Right renal cortex interstitium (tissue), 3 donors: ENCODE measurements at places on chromosomes 7 and 10. TPM values are rescaled to one million over a fixed set of nuclear protein-coding genes. Genes with fewer than 3 reads are reported as not detected.

The TMEM176A gene
- 80.7 TPM for polyA plus RNA-seq

The CRHR2 gene
- not detected for polyA plus RNA-seq

The CRYGN gene
- 2.1 TPM for polyA plus RNA-seq

The C10orf90 gene
- 1.2 TPM for polyA plus RNA-seq

The ADCY1 gene
- polyA plus RNA-seq, result 3.0 TPM

The GRM8 gene
- polyA plus RNA-seq, result 8.8 TPM

DNA sequence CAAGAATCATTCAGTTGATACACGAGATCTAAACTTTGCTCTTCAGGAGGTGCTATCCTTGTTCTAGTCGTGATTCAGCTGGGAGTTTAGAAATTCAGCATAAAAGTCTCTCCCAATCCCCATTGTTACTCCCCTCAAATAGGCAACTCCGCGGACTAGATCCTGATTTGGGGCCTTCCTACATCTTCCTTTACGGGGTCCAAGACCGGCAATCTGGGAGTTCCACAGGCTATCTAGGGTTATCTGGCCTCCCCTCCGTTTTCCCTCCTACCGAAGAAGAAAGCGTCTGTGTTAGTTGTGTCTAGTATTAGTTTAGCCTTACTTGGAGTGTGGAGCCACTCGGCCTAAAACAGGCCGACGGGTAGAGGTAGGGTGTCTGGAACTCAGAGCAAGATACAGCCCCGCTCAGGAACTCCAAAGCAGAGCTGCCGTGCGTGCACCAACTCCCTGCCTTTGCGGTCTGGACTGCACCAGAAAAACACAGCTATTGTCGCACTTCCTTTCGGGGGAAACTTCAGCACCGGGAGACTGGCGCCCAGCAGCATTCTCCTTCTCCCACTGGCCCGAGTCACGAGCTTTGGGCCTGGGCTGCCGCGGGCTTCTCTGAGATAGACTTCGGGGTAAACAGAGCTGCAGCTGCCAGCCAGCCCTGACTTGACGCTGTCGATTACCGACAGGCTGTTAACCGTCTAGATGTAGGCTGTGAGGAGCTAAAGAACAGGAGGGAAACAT, 1.5 kb upstream of the DLX5 start:
- no peak for DNase-seq

GRCh38 chr7:38374507-38374906, 101.1 kb upstream of the TARP start:
- DNase-seq, result no peak

DNA sequence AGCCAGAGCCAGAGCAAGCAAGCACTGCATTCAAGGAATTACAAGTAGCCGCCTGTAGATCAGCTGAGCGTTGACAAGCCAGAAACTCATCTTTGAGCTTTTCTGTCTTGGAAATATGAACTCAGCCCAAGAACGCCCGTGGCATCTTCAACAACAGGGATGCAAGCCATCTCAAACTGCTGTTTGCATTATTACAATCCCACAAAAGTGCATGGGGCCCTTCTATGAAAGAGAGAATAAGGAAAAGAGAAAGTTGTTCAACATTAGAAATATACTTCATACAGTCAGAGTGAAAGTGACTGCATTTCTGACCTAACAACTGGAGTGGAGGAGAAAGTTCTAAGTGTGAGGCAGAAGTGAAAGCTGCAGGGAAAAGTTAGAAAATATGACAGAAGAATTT, 6.5 kb downstream of the SGCE start:
- DNase-seq, result no peak

DNA sequence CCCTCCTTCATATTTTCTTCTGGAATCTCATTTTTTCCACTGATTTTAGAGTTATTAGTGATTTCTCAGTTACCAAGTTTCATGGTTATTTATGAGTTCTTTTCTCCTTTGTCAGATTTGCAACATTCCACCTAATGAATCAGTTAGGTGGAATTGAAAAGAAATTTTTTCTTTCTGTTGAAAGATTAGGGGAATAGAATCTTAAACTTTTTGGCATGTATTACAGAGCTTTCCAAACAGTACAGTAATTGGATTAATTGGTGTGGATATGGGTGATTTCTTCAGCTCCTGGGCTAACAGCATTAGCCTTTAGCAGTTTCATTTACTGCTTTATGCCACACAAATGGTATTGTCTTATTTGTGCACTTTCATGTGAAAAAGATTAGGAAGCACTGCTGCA, 17.0 kb downstream of the STAM start:
- DNase-seq, result no peak

- DNase-seq, result no peak
Measured at GRCh38 chr10:665579-666091, 23.8 kb downstream of the DIP2C start.

GRCh38 chr7:105976868-105977267, 13.8 kb downstream of the CDHR3 start:
- no peak for DNase-seq

GRCh38 chr7:138945821-138946220, 35.4 kb downstream of the KIAA1549 start:
- DNase-seq, result no peak

DNA sequence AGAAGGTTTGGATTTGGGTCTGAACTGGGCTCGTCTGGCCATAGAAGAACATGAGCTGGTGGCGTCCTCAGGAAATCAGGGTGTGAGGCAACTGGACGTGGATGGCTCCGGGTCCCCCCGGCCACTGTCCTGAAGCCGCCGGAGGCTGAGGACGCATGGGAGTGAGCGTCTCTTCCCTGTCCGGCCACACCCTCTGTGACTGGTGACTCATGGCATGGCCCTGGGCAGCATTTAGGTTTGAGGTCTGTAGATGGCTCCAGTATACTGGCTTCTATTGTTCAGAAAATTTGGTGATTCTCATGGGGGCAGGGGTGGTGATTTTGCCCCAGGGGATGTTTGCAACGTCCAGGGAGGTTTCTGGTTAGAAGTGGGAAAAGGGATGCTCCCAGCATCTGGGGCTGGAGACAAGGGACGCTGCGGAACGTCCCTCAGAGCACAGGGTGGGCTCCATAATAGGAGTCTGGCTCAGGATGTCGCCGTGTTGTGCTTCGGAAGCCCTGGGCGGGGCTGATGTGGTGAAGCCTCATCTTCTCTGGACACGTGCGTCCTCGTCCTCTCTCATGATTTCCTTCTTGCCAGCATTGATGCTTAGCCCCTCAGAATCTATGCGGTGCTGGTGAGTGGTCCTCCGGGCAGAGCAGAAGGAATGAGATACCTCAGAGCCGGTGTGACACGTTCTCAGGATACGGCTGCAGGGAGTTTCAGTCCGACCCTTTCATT, 49.9 kb downstream of the PITRM1 start:
- DNase-seq, result no peak

- DNase-seq, result no peak
Measured at GRCh38 chr7:151150388-151150787, 17.1 kb downstream of the GBX1 start.

GRCh38 chr10:103284170-103284569, 7.2 kb downstream of the INA start:
- DNase-seq, result no peak

GRCh38 chr10:24706479-24707118, 17.1 kb downstream of the ARHGAP21 start:
- no peak for DNase-seq

DNA sequence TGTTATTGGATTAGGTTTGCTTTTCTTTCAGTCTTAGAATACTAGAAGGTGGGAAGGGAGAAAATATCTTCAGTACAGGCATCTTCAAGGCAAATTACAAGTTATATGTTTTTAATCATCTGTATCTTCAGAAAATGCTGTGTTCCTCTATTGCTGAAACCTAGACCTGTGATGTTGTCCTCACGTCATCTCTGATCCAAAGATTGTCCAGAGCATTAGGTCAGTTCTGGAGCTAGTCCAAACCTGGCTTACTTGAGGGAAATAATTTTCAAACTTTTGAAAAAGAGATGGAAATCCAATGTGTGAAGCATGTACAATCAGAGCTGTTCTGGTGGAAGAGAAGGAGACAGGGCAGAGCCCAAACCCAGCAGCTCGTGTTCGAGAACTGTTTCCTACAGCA, 217.3 kb downstream of the ZEB1 start:
- no peak for DNase-seq

DNA sequence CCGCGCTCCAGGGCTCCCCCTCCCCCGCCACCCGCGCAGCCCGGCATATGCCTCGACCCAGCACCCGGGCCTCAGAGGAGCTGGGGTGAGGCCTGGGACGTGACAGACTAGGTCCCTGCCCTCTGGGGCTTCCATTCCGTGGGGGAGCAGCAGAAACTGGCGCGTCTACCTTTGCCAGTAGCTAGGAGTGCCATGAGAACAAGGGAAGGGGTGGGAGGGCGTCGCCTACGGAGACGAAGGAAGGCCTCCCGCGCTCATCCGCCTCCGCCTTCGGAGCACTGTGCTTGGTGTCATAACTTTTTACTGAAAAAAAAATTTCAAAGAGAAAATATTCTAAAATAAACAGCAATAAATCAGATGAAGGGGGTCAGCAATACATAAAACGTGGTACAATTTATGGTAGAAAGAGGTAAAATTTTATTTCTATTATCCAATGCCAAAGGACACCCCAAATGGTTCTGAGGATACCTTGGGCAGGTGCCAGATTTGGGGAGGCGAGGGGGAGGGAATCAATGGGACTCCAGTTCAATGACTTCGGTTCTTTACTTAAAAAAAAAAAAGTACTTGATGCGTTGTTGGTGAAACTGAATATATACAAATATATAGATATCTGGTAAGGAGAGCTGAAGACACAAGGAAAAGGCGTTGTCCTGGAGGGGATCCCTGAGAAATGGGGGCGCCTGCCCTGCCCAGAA, 35.1 kb upstream of the GRID1 start:
- DNase-seq, result no peak

- DNase-seq, result no peak
Measured at GRCh38 chr7:45484094-45484493, 90.1 kb upstream of the ADCY1 start.

GRCh38 chr10:76285012-76285411, 853.6 kb downstream of the LRMDA start:
- no peak for DNase-seq

DNA sequence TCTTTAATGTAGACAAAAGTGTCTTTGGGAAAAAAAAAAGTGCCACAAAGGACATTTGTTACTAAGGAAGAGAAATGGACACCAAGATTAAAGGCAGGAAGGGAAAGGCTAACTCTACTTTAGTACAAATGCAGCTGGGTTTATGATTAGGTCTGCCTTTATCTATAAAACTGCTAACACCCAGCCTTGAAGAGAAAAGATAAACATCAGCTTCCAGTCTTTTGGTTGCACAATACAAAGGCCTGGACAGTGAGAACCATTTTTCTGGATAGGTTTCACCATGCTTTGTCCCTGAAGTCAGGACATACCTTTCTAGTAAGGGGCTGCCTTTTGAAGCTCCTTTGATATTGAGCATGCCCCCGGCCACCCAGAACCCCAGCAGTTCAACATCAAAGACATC, 45.1 kb downstream of the ZNF248 start:
- no peak for DNase-seq

DNA sequence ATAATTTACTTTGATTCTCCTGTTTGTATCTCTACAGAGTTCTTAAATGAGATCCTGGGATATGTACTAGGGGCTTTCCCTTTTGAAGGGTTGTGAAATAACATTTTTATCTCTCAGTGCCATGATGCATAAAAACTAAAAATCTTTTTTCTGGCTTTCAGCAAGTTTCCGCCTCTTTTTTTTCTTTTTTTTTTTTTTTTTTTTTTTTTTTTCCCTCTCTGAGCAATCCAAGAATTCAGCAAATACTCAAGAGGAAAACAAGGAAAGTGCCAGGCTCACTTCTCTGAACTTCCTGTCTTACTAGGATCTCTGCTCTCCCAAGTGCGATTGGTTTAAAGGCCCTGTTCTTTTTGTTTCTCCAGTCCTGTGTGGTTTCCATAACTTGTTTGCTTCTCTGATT, 79.9 kb downstream of the HYCC1 start:
- DNase-seq, result no peak

DNA sequence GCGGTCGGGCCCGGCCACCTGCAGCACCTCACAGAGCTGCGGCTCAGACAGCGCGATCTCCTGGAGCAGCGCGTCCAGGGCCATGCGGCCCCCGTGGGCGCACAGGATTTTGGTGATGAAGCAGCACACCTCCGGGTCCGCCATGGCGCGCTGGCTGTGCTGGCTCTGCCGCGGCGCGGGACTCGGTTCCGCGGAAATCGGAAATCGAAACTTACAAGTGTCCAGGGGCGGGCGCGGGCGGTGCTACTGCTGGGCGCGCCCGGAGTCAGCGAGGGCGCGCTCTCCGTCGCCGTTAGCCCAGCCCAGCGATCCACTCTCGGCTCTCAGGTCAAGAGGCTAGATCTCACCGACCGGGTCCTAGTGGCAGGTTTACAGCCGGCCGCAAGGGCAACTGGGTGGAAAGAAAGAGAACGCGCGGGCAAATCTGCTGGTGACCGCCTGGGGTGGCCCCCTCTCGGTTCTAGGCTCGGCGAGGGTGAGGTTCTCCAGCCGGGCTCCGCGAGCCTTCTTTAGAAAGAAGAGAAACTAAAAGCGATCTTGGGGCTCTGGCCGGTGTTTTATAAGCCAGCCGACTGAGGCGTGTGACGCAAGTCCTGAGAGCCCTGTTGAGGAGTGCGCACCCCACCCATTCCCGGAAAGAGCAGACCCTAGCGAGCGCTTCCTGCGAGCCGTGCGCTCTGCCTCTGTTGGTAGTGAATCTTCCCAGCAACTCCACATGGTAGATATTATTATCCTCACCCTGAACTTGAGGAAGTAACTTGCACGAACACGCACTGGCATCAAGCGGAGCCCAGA, at the start of gene ZC3HAV1:
ZC3HAV1 (minus strand) TSS at position 533 of the 795 bp plus-strand sequence; CDS start at position 144, 389 bp downstream.
- peak; percentile 56 for DNase-seq
